ENCODE measurements at places on chromosomes 3 and 15. TPM values are rescaled to one million over a fixed set of nuclear protein-coding genes. Genes with fewer than 3 reads are reported as not detected.

C2CD4B gene
- total RNA-seq = not detected

GRCh38 chr15:86915811-86916331 is 836.2 kb downstream of the AGBL1 start:
- peak; percentile 65 for DNase-seq

DNA sequence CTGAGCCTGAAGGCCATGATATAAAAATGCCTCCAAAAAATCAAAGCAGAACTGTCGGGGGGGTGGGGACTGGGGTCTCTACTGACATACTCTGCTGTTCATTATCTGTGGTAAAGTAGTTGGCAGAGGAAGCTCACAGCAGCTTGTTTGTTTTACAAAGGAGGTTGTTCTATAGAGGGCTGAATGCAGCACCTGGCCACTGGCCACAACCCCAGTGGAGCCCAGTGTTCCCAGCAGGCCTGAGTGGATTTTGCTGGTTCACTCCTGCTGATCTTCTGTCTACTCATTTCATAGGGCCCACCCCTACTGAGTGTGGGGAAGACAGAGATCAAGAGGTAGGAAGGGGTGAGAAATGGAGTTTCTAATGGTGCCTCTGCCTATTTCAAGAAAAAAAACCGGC is 125.5 kb downstream of the DIPK2A start:
- no peak for DNase-seq

- DNase-seq = peak; percentile 83
These were observed 100.0 kb downstream of the PCCB start for GRCh38 chr3:136350132-136350531.

ASB14 gene
- total RNA-seq = not detected

ACTC1 gene
- not detected for total RNA-seq

- DNase-seq = no peak
These were observed 8.2 kb upstream of the LCTL start for GRCh38 chr15:66573719-66574595.

- DNase-seq = no peak
These were observed 23.3 kb upstream of the TMEM158 start for GRCh38 chr3:45249391-45249790.

- DNase-seq = no peak
These were observed 3.0 kb upstream of the SLC28A1 start for GRCh38 chr15:84881520-84881830.

PLA2G4D gene
- under 0.01 TPM for total RNA-seq

DNA sequence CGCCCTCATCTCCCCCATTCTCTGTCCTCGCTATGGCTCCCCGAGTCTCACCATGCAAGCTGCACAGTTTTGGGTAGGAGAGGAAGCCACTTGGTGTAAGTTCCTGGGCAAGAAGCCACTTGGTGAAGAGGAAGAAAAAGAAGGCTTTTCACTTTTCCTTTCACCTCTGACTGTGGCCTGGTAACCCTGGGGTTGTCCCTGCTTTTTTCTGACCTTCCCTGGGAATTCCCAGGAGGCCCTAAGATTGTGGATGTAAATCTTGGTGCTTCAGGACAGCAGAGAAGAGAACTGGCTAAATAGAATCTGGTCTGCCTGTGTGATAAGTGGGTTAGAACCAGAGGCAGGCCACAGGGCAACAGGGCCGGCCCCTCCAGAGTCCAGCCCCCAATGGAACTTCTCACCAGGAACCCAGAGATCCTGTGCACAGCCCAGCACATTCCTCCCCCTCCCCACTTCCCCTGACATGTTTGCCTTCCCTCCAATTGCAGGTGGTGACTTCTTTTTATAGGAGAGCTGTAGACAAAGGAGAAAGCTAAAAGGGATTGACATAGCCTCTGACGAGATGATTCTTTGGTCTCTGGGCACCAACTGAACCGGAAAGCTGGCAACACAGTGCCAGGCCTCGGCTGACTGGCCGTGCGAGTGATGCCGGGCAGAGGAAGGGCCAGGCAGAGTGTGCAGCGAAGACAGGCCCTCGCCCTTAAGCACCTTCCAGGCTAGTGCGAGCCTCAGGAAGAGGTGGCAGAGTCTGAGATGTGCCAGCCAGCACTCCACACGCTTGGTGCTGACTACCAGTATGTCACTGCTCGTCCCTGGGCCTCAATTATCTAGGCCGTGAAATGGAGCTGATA is 19.4 kb upstream of the SKOR1 start:
- DNase-seq = no peak

DNA sequence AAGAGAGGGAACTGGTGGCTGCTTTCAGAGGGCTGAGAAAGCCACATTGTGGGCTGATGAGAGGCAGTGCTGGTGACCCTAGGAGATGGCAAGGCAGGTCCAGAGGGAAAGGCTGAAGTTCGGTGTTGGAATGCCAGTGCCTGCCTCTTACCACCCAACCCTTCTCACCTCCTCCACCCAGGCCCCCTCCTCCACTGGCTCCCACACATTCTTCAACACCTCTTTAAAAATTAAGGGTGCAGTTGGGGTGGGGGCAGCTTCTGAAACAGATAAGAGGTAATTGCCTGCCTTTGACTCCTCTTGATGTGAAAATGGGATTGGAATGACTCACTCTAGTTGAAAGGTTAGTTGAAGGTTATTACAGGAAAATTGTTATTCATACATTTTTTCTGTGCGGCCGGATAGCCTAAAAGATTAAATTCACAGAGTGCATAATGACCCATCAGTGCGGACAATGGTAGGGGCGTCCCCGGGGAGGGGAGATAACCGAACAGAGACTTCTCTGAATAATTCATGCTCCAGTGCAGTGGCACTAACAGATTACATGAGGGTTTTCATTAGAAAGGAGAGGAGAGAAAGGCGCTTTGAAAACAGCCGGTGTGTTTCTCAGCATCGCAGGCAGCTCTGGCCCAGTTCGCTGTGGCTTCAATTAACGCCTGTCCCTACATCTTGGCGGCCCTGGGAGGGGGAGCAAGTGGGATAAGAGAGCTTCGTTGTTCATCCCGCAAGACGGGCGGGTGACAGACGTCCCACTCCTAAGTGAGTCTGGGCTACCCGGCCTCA is 212.4 kb downstream of the TLE3 start:
- DNase-seq = no peak

SNURF gene
- 15.3 TPM for total RNA-seq

DNA sequence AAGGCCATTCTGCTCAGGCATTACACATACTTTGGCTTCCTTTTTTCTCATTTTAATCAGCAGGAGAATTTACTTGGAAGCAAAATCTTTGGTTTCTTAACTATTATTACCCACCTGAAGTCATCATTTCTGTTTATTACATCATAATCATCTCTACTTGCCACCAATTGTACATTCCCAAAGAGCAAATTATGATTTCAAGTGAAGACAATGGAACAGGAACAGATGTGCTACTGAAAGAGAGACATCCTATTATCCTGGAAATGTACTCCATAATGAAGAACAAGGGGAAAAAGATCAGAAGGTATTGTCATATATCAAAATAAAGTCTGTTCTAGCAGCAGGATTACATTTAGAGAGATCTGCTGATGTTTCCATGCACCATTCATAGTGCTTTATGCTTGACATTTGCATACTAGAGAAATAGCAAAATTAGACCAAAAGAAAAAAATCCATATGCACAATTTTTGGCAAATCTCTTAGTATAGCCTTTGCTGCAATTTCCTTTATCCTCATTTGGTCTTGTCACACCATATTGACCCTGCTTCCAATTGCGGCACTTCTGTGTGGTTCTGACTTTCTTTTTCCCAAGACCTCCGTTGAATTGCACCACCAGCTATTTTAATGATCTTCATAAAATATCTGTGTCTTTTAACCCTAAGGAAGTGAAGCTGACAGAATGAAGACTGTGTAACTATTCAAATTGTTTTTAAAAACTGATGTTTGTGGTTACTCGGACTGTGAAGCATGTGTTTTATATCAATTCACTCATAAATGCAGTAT is 683.8 kb downstream of the ZNF385D start:
- DNase-seq = no peak

DNA sequence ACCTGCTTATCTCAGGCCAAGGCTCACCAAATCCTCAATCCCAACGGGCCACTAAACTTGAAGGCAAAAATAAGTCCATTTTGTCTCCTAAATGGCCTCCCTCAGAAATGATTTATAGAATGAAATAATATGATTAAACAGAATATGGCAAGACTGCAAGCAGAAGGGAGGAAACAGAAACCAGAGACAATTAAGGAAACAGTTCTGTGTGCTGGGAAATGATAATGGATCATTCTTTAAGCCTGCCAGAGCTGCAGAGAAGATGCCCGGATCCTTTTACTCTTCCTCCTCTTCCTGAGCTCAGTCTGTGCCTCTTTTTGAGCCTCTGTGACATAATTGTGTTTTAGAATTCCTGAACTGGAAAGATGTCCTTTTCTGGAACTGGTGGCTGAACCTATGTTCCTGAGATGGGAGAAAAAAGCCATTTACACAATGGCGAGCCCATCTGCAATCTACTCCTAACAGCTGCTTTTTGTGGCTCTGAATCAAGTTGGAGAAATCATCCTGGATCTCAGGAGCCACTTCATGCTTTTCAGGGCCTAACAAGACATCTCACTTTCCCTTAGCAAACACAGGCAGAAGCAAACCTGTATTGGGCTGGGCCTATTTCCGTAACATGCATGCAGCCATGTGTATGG is 2.8 kb upstream of the ABHD2 start:
- no peak for DNase-seq

DNA sequence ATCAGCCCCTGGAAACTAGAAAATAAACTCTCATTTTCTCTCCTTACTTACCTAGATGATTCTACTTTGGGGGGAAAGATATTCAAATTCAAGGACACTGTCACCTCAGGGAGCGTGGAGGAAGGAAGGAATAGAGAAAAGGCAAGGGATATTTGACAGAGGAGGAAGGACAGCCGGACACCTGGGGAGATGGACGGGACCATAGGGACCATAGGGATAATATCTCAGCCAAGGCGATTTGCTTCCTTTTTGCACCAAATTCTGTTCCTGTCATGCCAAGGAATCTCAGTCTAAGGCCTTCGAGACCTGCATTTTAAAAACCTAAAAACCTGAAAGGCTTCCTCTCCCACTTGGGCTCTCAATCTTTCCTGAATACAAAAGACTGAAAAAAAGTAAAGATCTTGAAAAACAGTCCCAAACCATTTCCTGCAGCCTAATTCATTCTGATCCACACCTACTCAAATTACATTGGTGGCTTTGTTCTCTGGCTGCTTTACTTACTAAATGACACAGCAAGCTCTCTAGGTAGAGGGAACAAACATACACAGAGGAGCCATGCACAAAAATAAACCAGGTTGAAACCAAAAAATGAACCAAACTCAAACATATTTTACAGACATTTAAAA is 73.9 kb upstream of the SLC24A5 start:
- no peak for DNase-seq

- DNase-seq = peak; percentile 26
These were observed 582 bp downstream of the CGNL1 start for GRCh38 chr15:57376696-57377477.

CSK gene
- total RNA-seq = 23.2 TPM

All from mammary epithelial cell (primary cell).